ENCODE measurements at places on chromosomes 3 and 15.

DNA sequence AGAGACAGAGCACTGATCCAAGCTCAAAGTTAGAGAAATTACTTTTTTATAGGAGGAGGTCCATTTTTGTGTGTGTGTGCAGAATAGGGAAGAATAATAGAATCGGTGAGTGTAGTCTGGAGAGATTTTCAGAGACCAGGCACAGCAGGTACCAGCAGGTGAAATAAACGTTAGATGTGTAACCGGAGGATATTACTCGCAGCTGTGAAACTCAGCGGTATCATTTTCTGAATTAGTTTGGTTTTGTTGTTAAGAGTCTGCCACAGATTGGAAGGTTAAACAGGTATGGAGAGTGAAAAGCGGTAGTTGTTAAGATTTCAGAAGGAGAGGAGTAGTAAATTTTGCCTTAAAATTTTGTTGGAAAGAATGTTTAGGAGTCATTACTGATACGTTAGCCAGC, 69.9 kb downstream of the RGMA start:
- DNase-seq = no peak

- DNase-seq = no peak
Measured at GRCh38 chr3:186218421-186218820, 109.5 kb upstream of the ETV5 start.

- no peak for DNase-seq
Measured at GRCh38 chr3:153190923-153191322, 28.9 kb downstream of the RAP2B start.

DNA sequence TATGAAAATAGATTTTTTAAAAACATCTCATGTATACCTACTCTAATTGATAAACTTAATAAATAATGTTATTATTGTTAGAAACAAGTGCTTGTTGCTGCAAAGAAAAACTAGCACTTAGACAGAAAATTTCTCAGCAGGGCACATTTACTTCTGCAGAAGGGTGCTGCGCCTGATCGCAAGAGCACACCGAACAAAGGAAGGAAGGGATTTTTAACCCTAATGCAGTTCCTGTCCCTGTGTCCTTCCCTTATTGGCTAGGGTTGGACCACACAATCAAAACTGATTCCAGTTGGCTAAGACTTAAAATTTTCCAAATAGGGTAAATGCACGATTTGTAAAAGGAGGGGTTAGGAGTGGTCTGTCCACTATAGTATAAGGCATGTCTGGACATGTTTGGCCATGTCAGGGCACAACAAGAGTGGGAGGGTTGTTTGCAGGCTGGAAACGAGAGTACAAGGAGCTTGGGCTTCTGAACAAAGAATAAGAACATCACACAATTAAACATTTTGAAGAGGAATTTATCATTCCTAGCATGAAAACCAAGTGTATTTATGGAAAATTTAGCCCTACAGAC, 4.7 kb downstream of the DTWD1 start:
- DNase-seq = no peak

DNA sequence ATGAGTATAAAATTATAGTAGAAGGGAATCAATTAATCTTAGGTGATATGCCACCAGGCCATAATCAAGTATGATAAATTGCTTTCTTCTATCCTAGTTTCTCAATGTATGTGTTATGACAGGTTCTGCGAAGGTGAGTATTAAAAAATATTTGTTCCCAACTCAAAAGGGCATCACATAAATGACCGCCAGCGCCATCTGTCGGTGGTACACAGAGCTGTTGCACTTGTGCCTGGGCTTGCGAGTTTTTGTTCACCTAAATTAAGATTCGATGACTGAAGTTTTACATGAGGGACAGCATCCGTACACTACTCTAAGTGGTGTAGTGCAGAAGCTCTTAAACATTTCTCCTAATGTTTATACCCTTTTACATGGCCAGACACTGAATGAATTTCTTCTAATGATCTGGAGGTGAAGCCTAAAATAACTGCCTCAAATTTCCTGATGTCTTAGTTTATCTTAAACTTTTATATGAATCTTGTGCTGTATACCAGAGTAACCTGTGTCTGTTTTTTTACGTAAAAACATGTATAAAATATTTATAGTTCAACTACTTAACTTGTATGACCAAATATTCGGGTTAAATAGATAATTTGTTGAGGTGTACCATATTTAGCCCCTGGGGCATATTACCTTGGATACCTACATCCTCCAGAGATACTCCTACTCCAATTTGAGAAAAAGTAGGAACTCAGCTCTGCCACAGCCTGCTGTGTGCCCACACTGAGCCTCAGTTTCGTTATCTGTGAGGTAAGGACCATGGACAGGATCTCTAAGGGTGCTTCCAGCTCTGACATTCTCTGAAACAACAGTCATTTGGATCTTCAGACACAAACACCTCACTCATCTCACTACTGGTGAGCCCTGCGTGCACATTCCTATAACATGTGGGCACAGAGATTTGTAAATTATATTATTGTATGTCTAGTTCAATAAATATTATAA, 365.6 kb downstream of the MAGI1 start:
- no peak for DNase-seq

- no peak for DNase-seq
Measured at GRCh38 chr3:55893045-55893664, 406.0 kb upstream of the WNT5A start.

- no peak for DNase-seq
Measured at GRCh38 chr3:132880986-132881385, 157.2 kb upstream of the TMEM108 start.

- DNase-seq = no peak
Measured at GRCh38 chr15:48466820-48467219, 135.6 kb downstream of the DUT start.

DNA sequence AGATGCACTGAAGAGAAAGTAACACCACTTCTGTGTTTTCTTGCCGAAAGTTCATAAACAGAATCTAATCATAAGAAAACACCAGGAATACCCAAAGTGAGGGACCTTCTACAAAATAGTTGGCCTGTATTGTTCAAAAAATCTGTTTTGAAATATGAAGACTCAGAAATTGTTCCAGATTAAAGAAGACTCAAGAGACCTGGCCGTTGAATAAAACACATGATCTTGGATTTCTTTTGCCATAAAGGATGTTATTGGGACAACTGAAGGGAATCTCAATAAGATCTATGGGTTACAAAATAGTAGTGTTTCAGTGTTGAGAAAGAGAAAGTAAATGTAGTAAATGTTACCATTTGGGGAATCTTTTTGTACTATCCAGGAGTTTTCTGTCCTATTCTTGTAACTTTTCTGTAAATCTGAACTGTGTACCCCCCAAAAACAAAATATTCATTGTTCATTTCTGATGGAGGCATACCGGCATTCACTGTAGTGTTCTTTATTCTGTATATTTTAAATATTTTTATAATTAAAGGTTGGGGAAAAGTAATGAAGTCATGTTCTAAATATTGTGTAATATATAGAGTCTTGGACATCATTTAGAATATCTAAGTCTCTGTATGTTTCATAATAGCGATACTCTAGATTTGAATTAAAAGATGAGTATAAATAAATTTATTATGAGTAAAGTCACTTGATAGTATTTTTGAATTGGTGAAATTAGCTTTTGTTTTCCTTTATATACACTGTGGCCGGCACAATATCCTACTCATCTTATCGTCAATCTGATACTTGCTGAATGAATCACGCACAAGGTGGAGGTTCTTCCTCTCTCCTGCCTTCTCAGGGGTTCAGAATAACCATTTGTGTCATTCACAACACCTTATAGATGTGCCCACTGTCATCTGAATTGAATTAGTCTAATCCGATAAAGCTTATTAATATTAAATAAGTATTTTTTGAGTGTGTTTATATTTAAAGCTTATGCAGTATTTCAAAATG, 66.7 kb downstream of the TRAK1 start:
- DNase-seq = no peak

DNA sequence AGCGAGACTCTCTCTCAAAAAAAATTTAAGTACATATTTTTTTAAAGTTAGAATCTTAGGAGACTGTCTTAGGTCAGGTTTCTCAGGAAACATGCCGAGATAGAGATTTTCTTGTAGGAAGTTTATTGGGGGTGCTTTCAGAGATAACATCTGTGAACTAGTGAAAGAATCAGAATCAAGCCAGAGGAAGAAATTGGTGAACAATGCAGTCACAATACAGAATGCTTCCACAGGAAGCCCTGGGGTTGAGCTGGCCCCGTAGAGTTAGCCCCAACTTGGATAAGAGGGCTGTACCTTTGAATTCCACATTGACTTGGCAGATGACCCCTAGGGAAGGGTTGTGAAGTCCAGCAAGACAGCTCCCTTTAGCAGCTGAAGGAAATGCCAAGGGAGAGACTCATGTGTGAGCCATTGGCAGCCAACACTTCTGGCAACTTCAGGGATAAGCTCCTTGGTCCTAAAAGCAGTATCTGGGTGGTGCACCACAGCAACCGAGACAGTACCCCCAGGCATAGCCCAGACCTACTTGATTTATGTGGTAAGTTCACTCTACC, 7.1 kb upstream of the PLCB2 start:
- no peak for DNase-seq

DNA sequence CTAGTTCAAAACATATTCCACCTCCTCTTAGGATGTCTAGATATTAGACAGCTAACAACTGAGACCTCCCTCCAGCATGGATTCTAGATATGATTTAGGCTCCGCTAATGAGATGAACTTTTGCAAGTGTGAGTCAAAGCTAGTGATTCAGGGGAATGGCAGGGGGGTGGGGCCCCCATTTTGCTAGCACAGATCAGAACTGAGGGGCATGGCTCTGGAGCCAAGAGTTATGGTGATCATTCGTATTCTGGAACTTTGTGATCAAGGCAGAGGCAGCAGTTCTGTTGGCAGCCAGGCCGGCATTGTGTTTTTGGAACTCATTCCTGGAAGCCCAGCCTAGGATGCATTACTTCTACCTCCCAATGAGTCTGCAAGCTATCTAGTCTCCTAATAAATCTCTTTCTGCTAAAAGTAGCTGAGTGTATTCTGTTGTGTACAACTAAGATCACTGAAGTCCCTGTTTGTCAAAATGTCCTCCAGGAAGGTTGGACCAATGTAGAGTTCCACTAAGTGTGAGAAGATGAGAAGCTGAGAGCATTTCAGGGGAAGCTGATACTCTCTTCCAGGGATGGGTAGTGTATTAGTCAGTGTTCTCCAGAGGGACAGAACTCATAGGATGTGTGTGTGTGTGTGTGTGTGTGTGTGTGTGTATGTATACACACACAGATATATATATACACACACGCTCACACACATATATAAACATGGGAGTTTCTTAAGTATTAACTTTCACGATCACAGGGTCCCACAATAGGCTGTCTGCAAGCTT, 312.7 kb downstream of the TLE3 start:
- DNase-seq = no peak

DNA sequence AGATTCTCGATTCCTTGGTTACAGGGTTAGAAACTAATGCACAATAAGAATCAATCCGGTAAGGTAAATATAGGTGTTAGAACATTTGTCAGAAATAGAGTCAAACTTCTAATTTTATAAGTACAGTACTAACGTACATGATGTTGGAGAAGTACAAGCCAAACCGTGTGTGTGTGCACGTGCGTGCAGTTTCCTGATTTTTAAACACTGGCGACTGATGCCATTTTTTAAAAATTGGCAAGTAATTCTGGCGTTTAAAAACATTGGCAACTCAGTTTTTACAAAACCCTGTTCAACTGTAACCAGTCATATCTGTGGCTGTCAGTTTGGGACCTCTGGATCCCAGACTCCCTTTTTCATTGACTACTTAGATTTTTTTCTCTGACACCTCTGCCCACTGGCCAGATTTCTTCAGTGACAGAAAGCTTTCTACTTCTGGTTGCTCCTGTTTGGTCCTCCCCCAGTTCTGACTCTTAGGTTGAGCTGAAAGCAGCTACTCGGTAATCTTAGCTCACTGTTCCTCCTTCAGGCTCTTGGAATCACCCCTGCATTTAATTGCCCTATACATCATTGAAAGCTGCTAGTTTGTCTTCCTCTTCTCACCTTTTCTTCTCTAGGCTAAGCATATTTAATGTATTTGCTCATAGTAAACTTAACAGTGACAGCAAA, 843 bp downstream of the ATG7 start:
- DNase-seq = no peak

- DNase-seq = no peak
Measured at GRCh38 chr3:36196058-36196457, 184.2 kb upstream of the STAC start.

DNA sequence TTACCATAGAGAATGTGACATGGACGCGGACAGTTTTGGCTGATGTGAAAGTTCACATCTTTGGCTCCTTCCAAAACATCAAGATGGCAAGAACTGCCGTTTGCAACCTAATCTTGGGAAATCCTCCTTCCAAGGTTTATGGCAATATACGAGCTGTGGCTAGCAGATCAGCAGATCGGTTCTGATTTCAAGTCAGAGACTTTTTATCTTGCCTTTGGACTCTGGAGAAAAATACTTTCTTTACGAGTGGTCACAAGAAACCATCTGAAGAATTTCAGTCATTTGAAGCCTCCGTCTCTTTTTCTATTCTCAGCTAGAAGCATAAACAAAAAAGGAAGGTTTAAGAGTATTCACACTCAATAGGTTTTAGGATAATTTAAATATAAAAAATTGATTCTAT, 153.5 kb upstream of the MEIS2 start:
- DNase-seq = no peak

- no peak for DNase-seq
Measured at GRCh38 chr3:66322436-66322835, 101.6 kb downstream of the SLC25A26 start.

DNA sequence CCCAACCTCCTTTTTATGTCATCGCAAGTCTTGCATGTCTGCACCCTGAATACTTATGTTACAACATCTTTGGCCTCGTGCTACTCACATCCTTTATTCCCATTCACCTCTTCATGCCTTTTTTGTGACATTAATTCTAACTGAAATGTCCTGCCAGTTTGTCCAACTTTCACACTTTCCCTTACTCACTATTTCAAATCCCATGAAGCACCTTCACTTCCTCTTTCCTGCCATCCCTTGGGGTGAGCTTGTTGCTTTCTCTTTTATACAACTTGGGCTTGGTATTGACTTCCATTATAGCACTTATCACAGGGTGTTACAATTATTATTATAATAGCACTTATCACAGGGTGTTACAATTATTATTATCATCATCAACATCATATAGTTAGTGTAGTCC, 496.3 kb downstream of the NLGN1 start:
- no peak for DNase-seq

GRCh38 chr3:195708626-195709481, 11.9 kb upstream of the MUC20 start:
- no peak for DNase-seq
